Right cardiac atrium (tissue), 5 donors: ENCODE measurements at places on chromosomes 12 and 14. TPM values are rescaled to one million over a fixed set of nuclear protein-coding genes. Genes with fewer than 3 reads are reported as not detected.

- DNase-seq, result no peak
These were observed 24.7 kb downstream of the FOXN4 start for GRCh38 chr12:109284392-109284791.

DNA sequence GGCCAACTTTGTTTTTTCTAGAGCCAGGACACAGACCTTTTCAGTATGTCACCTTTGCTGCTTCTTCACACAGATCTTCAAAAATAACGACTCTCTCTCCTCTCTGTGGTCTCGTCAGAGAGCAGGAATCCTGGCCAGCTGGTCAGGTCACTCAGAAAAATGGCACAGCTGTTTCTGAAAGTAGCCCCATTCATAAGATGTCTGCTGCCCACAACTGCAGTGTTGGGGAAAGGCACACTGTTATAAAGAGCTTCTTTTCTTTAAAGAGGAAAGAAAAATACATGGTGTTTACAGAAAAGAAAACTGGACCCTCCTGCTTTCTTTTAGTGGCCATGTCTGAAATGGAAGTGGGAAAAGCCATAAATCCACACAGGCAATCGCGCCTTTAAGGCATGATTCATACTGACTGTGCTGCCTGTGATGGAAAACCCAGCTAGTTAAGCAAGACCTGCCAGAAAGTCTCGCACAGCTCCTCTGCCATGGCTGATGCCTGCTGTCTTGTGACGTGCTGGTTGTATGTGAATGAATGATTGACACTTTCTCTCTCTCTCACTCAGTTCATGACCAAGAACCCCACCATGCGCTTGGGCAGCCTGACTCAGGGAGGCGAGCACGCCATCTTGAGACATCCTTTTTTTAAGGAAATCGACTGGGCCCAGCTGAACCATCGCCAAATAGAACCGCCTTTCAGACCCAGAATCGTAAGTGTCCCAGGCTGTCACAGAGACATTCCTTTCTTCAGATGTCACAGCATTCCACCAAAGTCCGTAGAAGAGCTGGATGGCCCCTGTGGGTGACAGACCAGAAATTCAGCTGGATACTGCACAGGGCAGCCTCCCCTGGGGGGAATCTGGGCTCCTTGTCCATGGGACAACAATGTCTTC, 147.9 kb upstream of the HIF1A start:
- DNase-seq, result no peak

GRCh38 chr14:70057519-70058136, 131.1 kb downstream of the SLC8A3 start:
- no peak for DNase-seq

PIP4P1 gene
- total RNA-seq, result 23.2 TPM

DNA sequence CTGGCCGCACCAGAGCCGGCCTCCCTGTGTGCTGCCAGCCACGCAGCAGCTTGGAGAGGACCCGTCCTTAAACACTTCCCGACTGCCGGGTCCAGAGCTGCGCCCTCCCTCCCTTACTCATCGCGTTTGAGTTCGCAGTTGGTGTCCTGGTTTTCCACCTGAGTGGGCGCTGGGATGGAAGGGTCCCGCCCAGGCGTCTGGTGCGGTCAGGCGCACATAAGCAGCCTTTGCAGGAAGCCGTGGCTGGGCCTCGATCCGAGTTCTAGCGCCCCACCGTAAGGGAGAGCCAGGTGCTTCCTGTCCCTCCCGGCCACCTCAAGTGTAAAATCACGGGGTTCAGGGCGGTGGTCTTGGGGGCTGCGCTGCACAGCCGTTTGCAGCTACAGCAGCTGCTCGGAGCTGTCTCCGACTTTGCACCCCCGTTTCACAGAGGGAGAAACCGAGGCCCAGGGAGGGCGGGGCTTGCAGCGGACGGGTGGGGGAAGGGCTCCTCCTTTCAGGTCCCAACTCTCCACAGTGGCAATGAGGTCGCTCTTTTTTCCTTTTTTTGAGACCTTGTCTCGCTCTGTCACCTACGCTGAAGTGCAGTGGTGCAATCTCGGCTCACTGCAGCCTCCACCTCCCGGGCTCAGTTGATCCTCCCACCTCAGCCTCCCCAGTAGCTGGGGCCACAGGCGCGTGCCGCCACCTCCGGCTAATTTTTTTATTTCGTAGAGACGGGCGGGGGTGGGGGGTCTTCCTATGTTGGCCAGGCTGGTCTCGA, 51.3 kb downstream of the LRCOL1 start:
- no peak for DNase-seq

GRCh38 chr14:97602438-97603117, 805.4 kb downstream of the VRK1 start:
- no peak for DNase-seq

TPPP2 gene
- 0.56 TPM for total RNA-seq

- DNase-seq, result no peak
These were observed 71.2 kb downstream of the SAMD4A start for GRCh38 chr14:54638135-54638446.

GRCh38 chr12:6095269-6095668, 29.2 kb downstream of the VWF start:
- DNase-seq, result no peak
